ENCODE measurements at places on chromosomes 6 and 20. TPM values are rescaled to one million over a fixed set of nuclear protein-coding genes. Genes with fewer than 3 reads are reported as not detected.

Gene CRYBG1
- total RNA-seq: 5.7 TPM

Gene RIPPLY2
- 0.90 TPM for total RNA-seq

Gene TMEM217
- total RNA-seq: 1.1 TPM

Gene OR2J3
- total RNA-seq: not detected

Gene FLRT3
- total RNA-seq: 2.1 TPM

Gene SPATA25
- 1.8 TPM for total RNA-seq
